ENCODE measurements at places on chromosomes 5 and 9. TPM values are rescaled to one million over a fixed set of nuclear protein-coding genes. Genes with fewer than 3 reads are reported as not detected.

Gene OR2S2
- total RNA-seq = 0.32 TPM

Gene FAM120AOS
- 55.5 TPM for total RNA-seq

Gene STC2
- 48.6 TPM for total RNA-seq

Gene OR1J4
- not detected for total RNA-seq

Gene APBA1
- total RNA-seq = 1.3 TPM

Gene PRLR
- 0.34 TPM for total RNA-seq

Gene STRBP
- total RNA-seq = 14.5 TPM

Gene SPATA31C1
- total RNA-seq = not detected

Gene NR4A3
- total RNA-seq = 0.23 TPM

Gene SLC22A4
- 3.4 TPM for total RNA-seq

Gene TAF11L6
- total RNA-seq = not detected

Gene OXCT1
- total RNA-seq = 17.4 TPM

Gene LRRC19
- not detected for total RNA-seq

Gene NUTM2G
- not detected for total RNA-seq

Gene TNFSF8
- total RNA-seq = not detected

Gene OR1N1
- not detected for total RNA-seq

Gene SLC25A51
- total RNA-seq = 34.3 TPM

Gene PCDHGA12
- 0.66 TPM for total RNA-seq

Gene MED27
- 63.5 TPM for total RNA-seq

Gene ZSWIM6
- 6.8 TPM for total RNA-seq

Gene CCDC192
- not detected for total RNA-seq

Gene CDC25C
- 15.5 TPM for total RNA-seq

Gene MEIKIN
- not detected for total RNA-seq

Gene PCDHB10
- not detected for total RNA-seq

Gene CD274
- 14.3 TPM for total RNA-seq

Gene ADRB2
- 0.11 TPM for total RNA-seq

Measured in HT1080 (cell line).